ENCODE measurements at places on chromosomes 3 and 15.

DNA sequence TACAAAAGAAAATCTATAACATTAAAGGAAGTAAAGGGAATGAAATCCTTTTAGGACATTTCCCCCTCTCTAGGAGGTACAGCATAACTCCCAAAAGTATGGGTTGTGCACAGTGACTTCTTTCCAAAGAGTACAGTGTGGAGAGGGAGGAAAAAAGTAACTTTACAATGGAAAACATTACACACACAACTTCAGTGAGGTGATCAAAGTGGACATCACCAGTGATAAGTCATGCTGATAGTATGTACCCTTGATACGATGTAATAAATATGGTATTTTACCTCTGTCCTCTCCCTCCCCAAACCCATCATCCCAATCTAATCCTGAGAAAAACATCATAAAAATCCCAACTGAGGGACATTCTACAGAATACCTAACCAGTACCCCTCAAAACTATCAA lies 10.8 kb downstream of the PLD1 start:
- no peak for DNase-seq

DNA sequence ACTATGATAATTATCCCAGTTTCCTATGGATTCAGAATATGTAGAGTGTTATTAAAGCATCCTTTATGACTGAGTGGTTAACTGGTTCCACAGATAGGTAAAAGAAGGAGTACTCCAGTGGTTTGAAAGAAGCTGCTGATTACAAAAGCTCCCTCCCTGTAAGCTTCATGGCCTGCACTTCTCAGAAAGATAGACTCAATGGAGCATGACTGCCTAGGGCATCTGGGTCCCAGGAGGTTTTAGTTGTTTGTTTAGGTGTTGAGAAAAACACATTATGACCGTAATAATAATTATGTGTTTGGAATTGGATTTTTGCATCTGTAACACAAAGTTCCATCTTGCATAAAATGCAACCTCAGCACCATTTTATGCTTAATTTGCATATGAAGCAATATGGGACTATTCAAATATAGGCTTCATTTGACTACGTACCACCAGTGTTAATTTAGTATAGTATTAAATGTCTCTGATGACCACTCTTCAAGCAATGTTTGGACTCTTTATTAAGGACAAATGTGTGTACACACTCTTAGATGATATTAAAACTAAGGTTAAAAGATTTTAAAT lies 121.1 kb downstream of the ROBO2 start:
- DNase-seq: no peak

DNA sequence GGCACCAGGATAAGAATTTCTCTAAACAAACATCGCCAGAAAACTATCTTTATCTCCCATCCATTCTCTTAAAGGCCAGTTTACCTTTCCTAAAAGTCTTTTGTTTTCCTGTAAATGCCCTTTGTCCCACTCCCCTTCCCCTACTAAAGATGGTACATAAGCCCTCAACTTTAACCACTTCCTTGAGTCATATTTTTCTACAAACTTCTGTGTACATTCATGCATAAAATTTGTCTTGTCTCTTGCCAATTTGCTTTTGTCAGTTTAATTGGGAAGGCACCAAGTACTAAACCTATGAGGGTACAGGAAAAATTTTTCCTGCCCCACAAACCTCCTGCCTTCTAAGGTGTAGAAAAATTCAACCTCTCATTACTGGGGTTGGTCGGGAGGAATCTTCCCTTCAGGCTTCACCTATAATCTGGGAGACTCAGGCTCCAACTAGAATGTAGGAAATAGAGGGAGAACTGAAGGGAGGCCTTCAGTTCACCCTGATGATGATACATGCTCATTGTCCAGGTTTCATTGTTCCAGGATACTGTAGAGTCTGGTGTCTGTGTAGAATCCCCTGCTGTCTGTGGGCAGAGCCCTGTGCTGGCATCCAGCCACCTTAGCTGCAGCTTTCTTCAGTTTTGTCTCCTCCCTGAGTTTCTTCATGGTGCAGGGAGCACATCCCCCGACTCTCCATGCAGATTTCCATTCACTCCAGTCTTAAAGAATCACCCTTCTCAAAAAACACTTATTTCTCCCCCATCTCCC lies 53.2 kb downstream of the CD200R1L start:
- DNase-seq: no peak

- no peak for DNase-seq
These were observed 46.4 kb downstream of the GATM start for GRCh38 chr15:45331972-45332371.

DNA sequence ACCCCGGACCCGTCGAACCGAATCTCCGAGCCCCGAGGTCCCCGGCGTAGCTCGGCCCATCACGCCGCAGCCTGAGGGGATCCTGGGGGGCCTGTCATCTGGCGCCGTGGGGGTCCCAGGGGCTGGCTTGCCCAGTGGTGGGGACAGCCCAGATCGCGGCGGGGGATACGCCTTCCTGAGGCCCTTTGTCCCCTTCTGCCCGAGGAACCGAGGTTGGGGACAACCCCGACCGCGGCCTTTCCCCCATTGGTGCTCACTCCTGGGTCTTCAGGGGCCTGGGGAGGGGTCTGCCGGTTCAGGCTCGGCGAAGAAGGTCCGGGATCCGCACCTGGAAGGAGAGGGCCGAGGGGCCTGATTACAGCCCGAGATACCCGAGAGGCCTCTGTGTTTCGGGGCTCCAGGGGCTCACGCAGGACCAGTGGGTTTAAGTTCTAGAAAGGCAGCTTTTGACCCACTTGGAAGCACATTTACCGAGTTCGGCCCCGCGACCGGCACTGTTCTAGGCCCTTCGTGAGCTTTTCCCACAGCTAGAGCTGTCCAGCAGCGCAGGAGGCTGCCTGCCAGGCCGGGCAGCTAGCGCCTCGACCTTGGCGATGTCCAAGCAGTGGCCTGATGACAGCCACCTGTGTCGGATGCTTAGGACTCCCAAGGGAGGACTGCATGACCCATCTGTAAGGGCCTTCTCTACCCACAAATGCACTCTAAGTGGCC lies 504 bp downstream of the ABHD2 start:
- no peak for DNase-seq

DNA sequence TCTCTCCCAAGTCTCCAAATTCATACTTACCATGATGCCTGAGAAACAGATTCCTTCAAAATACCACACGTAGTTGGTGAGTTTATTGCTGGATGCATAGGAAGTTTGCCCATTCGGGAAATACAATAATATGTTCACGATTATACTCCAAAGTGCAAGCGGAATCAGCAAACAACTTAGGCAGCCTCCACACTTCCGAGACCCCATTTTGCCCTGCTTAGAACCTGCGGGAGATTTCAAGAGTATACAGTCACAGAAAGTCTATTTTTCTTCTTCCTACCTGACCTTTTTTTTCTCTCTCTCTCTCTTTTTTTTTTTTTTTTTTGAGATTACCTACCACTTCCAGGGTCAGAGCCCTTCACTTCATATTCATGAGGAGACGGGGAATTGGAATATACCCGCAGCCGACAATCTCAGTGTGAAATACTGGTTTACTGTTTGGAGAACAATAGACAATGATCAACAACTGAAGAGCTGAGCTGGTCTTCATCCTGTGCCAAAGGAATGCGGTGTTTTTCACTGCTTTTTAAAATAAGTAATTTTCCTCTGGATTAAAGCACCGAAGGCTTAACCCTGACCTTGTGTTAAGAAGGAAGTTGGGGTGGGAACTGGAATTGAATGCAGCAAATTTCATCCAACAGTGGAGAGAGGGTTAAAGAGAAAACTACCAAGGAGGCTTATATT lies at the start of gene TM4SF18:
Gene TM4SF18 (minus strand): TSS at position 461 of the 684 bp plus-strand sequence. CDS start 254 bp downstream, at position 207.
- no peak for DNase-seq

DNA sequence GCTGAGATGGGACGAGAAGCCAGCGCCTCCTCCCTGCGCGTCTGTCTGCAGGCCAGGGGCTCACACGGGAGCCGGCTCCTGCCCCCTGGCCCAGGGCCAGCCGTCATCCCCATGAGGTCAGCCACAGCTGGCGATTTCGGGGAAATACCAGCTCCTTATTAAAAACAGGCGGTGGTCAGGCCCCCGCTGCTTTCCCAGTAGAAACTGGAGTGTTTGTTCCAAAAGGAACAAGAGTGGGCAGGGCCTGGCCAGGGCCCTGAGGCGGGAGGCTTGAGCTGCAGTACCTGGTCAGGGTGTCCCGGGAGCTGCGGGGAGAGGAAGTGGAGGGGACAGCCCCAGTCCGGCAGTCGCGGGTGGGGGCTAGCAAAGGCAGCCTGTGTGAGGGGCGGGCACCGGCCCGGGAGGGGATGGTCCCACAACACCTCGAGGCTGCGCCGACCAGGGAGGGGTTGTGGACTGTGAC lies 17.8 kb downstream of the MYL3 start:
- no peak for DNase-seq

DNA sequence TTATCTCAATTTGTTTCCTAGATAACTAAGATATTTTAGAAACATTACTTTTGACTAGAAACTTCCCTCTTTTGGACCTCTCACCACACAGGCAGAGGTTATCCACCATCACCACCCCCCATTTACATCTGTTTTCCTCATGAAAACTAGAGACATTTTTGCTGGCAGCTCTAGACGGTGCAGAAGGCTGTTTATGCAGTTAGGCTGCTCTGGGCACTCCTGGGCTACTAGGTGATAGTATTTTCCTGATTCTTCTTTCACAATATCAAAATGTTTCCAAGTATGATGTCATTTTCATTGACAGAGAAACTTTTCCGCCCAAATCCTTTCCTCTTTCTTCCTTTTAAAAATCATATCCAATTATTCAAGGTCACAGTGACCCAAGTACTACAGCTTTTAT lies 67.1 kb downstream of the PLOD2 start:
- no peak for DNase-seq

- DNase-seq: no peak
These were observed 349.9 kb downstream of the NLGN1 start for GRCh38 chr3:173747427-173747826.

DNA sequence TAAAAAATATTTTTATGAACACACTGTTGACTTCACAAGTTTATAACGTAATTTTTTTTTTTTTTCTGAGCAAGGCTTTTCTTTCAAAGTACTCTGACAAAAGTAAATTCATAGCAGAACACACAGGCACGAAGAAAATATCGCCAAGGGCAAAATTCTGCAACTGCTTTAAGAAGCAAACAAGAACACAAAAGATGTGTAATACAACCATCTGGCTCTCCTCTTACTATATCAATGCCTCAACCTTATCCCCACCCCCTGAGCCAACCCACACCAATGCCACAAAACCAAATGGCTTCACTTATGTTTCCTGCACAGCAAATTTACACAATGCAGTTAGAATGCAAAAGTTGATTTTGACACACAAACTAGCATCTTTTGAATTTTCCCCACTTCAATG lies 274.2 kb downstream of the FOXP1 start:
- no peak for DNase-seq

- no peak for DNase-seq
These were observed 80.7 kb downstream of the DIPK2A start for GRCh38 chr3:144052275-144052674.

- DNase-seq: no peak
These were observed 31.8 kb downstream of the UPK1B start for GRCh38 chr3:119205209-119205608.

DNA sequence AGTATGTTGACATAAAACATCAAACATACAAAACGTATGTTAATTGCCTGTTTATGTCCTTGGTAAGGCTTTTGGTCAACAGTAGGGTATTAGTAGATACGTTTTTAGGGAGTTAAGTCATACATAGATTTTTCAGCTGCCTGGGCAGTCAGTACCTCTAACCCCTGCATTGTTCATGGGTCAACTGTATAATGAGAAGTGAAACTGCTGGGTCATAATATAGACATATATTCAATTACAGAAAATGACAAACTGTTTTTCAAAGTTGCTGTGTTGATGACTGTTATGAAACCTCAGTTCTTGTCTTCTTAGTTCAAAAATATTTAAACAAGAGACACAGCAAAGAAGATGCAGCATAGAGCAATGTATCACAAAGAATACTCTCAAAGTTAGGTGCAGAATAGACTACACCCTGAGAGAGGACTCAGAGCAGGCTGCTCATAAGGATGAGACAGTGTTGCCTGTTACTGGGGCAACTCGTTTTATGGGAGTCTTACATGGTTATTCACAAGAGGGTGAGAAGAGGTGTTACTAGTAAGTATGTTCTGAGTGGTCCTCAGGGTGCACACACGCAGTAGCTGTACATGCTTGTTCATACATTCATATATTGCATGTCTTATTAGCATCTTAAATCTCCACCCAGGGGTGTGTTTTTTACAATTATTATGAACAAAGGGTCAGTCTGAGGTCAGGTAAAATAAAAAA lies 53.1 kb upstream of the ADAMTS17 start:
- DNase-seq: no peak

- no peak for DNase-seq
These were observed 25.9 kb upstream of the JMJD7 start for GRCh38 chr15:41801850-41802455.

DNA sequence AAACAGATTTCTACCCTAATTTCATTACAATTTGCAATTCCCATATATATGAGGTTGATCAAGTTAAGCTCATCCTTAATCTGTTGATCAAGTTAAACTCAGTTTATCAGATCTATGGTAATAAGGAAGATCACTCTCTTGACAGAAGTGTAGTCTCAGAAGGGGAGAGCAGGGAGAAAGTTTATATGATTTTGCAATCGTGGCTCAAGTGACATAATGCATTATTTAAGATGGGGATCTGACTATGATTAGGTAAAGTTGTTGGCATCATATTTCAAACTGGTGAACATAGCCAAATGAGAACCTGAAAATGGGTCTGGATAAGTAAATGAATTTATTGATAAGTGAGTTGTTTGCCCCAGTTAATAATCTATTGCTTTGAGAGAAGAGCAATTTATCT lies 995.3 kb downstream of the OTOL1 start:
- no peak for DNase-seq

DNA sequence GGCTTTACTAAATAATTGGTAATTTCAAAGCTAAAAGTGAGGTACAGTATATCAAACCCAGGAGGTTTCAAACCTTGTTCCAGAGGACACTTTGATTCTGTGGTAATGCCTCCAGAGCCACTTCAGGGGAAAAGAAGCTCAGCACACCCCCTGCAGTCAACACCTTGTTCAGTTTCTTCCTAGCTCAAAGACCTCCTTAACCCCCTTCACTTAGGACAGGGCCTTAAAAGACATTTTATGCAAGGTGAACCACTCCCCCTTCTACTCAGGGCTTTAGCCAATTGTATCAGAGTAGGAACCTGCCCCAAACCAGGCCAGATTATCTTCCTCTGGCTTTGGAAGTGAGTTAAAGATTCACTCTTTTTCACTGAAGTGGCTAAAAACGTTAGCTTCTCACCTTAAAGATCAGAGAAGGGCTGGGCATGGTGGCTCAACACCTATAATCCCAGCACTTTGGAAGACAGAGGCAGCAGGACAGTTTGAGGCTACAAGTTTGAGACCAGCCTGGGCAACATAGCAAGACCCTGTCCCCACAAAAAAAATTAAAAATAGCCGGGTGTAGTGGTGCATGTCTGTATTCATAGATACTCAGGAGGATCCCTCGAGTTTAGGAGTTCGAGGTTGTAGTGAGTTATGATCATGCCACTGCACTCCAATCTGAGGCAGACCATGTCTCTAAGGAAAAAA lies 3.4 kb downstream of the DENND6A start:
- no peak for DNase-seq

- no peak for DNase-seq
These were observed 325.1 kb upstream of the CBLB start for GRCh38 chr3:106193876-106194275.

DNA sequence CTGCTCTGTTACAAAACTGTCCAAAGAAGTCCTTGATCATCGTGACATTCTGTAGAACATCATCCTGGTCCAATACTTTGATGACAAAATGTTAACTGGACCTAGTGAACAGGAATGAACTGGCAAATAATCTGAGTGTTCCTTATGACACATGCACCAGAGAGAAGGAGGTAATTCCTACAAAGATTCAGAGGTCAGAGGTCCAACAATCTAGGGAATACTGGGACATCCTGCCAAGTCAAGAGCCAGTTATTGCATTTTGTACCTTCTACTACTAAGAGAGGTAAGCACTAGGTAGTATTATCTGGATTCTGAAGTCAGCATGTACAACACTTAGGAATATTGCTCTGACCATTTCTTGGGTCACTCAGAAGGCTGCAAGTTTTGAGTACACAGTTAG lies 20.8 kb downstream of the LZTFL1 start:
- DNase-seq: no peak

Measured in GM10248 (cell line).